Astrocyte (in vitro differentiated cells and primary cell): ENCODE measurements at places on chromosomes 12 and 14.
A peak's percentile ranks its signal among the peaks of the same experiment; 100 is the strongest.

DNA sequence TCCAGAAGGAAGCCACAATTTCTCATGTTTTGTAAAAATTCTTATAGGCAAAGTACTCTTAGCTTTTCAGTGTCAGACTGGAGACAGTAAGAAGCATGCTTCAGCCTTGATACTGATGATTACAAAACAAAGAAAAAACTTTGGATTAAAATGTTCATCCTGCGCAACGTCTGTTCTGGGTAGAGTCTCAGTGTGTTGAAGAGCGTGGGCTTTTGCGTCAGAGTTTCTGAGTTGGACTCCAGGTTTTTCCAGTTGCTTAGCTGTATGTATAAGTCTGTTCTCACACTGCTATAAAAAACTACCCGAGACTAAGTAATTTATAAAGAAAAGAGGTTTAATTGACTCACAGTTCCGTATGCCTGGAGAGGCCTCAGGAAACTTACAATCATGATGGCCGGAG, 508.1 kb downstream of the DIO2 start:
- no peak for DNase-seq

GRCh38 chr14:68469208-68469713, 323.6 kb downstream of the ZFP36L1 start:
- no peak for DNase-seq

DNA sequence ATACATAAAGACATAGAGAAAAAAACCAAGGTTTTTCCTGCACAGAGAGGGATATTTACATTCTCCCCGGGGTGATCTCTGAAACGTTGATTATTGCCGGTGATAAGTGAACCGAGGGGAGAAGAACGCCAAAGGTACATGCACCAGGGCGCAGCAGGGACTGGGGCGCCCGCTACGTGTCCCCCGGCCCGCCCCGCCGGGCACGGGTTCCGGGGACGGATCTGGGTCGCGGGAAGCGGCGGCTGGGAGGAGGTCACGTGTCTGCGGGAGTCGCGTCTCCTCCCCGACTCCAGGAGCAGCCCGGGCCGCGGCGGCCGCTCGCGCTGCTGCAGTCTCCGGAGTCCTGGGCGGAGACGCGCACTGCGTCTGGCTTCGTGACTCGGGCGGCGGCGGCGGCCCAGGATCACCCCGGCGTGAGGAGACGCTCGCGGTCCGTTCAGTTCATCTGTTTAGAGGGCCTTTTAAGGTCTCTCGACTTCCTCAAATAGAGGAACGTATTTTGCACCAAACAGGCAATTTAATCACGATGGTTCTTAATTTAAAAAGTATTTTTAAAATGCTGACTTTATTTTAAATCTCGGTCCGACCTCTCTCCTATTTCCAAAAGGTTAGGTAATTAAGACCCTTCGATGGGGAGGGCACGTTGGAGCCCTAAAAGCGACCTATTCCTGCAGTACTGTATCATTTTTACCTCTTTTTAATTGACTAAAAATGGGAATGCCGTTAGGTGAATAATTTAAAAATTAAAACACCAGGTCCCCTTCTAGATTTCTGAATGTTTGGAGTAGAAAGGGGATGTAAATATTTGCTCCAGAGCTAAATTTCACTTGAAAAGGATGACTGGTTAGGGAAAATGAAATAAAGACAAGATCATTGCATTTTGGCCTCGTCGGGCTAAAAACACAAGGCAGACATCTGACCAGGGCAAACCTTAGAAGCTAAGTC, 1.8 kb upstream of the BHLHE41 start:
- peak; percentile 77 for DNase-seq

- DNase-seq: no peak
Measured at GRCh38 chr14:87810711-87811110, 182.3 kb downstream of the GALC start.

DNA sequence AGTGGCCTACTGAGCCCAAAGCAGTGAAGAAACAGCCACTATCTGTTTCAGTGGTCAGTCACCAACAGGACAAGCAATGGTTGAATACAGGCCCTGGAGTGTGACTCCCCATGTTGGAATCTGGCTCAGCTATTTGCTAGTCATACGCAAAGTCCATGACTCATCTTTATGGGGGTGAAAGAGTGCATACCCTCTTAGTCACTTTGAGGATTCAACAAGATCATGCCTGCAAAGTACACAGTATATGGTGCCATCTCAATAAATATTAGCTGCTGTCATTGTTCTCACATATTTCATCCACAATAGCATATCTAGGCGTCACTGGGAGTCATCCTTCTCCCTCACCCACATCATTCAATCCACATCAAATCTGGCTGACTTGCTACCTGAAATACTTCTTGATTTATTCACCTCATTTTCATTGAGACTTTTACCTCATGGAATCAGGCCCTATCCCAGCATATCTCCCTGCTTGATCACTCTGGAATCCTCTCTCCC, 26.4 kb upstream of the STAB2 start:
- DNase-seq: peak; percentile 98

- no peak for DNase-seq
Measured at GRCh38 chr14:100827101-100828021, 1.4 kb downstream of the MEG3 start.

DNA sequence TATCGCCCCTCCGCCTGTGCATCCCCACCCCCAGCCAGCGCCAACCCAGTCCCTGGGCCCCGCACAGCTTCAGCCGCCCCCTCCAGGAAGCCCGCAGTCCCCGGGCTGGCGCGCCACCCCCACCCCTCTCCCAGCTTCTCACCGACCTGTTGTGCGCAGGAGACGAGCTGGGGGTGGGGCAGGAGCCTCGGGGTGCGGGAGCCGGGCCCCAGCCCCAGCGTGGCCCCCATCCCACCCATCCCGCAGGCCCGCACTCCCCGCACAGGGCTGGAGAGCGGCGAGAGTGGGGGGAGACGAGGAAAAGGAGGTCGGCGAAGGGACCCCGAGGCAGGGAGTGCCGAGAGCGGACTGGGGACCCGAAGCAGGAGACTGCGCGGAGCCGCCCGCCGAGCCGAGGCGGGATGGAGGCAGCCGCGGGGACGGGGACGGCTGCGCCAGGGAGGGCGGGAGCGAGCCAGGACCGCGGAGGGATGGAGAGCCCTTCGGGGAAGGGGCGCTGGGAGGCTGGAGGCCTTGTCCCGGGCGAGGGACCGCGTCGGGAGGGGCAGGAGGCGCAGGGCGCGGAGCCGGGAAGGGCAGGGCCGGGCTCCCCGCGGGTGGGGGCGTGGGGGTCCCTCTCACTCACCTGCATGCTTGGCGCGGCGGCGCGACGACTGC, 498 bp downstream of the PIANP start:
- DNase-seq: no peak

DNA sequence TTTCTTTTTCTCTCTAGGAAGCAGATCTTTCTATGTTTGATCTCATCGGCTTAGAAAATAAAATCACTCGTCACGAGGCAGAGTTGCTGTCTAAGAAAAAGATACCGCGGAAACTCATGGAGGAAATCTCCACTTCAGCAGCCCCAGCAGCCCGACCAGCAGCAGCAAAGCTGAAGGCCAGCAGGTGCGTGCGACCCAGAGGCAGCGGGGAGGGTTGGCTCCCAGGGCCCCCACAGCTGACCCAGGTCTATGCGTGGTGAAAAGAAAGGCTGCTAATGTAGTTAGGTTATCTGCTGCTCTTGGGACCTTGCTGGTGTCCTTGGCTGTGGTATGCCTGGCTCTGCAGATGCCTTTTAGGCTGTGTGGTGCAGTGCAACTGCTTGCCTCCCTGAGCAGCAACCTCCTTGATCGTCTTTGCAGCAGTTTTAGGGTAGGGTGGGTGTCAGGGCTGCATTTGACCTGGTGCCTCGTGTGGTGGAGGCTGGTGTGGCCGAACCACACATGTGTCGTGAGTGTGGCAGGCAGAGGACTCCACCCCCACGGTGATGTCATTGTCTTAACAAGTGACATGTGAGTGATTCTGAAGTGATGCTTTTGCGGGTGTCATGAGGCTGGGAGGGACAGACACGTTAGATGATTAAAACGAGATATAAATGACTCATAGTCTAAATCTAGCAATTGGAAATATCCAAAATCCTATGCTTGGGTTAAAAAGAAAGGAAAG, 68.6 kb downstream of the EP400 start:
- no peak for DNase-seq

DNA sequence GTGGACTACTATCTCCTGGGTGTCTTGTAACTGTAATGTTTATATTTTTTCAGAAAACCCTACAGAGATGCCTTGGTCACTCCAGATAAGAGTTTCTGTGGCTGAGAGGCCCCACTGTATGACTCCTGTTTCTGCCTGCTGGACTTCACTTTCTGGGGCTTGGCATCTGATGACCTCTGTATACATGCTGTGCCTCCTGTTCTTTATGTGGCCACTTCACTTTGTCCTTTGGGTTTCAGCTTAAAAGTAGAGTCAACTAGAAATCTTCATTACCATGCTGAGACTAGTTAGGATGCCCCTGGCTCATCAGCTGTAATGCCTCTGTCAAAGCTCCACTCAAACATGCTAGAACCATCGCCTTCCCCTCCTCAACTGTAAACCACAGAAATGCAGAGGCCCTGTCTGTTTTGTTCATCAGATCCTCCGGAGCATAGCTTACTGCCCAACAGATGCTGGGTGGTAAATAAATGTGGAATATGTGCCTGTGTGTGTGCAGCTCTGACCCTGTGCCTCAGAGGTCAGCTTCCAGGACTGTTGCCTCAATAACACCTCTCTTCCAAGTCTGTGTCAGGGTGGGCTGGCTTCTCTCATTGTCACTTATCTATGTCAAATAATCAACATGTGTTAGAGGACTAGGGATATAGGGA, 25.5 kb downstream of the ZNF664 start:
- DNase-seq: no peak

- no peak for DNase-seq
Measured at GRCh38 chr14:93005135-93005813, 82.3 kb downstream of the CHGA start.

DNA sequence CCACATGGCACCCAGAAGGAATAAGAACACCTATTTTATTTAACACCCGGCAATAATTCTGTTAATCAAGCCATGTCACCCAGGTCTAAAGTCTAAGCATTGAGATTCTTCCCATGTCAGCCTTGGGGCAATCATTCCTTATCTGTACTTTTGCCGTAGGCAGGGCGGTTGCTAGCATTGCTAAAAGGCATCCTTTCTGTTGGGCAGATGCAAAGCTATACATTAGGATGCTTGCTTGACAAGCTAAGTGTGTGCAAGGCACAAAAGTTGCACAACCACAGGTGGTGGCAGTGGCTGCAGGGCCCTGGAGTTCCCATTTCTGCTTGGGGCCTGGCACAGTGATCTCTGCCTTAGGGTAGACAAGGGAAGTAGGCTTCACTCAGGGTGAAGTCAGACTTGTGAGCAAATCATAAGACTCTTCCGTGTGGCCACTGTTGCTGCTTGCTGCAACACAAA, 12.5 kb upstream of the GALNT6 start:
- no peak for DNase-seq
